ENCODE measurements at places on chromosomes 2 and 18.

GRCh38 chr2:32701806-32702205, 74.0 kb downstream of the TTC27 start:
- no peak for DNase-seq

DNA sequence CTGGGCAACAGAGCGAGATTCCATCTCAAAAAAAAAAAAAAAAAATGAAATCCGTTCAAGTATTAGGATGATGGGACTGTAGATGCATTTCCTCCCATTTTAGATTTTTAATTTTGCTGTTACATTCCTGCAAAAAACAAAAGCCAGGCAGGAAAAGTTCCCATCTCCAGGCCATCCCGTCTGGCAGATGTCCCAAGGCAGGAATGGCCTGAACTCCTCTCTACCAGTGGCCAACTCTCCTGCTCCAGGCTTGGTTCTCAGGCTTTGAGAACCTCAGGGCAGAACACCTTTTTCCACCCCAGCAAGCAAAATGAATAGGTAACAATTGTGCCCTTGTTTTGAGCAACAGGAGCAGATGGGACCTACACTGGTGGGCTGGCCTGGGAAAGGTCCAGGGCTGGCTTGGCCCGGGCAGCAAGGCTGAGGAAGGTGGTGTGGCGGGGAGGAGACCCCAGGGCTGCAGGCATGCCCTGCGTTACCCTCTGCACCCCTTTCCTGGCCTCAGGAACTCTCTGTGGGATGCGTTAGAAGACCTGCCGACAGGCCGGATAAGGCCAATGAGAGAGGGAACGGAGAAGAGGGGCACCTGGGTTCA, 86.0 kb downstream of the FAM210A start:
- no peak for DNase-seq

- DNase-seq, result no peak
Observed at GRCh38 chr18:24514439-24514838, 54.0 kb downstream of the HRH4 start.

DNA sequence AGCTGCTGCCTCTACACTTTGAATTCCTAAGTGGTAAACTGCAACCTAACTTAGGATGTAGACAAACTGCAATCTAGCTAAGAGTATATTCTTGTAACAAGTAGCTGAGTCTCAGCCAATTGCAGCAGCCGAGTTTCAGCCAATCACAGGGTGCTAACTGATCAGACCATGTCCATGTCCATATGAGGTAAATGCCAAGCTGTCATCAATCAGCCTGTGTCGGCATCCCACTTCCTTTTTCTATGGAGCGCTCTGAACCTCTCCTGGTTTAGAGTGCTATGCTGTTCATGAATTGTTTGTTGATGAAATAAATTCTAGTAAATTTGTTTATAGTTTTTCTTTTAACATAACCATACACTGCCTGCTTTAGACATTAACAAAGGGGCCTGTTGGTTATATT, 408.8 kb downstream of the NBAS start:
- DNase-seq, result no peak

GRCh38 chr2:23637011-23637778, 252.2 kb downstream of the KLHL29 start:
- DNase-seq, result no peak

DNA sequence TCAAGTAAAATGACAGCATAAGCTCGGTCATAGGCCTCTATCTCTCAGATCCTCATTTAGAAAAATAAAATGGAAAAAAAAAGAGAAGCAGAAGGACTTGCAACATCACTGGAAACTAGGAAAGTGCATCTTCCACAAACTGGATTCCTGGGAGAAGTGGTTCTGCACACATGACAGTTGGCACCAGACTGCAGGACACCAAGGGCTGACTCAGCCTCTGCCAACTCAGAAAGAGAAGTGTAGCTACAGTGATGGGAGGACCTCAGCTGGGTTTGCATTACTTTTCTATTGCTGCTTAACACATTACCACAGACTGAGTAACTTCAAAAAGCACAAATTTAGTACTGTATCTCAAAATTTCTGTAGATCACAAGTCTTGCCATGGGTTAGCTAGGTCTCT, 409.5 kb upstream of the GCFC2 start:
- no peak for DNase-seq

DNA sequence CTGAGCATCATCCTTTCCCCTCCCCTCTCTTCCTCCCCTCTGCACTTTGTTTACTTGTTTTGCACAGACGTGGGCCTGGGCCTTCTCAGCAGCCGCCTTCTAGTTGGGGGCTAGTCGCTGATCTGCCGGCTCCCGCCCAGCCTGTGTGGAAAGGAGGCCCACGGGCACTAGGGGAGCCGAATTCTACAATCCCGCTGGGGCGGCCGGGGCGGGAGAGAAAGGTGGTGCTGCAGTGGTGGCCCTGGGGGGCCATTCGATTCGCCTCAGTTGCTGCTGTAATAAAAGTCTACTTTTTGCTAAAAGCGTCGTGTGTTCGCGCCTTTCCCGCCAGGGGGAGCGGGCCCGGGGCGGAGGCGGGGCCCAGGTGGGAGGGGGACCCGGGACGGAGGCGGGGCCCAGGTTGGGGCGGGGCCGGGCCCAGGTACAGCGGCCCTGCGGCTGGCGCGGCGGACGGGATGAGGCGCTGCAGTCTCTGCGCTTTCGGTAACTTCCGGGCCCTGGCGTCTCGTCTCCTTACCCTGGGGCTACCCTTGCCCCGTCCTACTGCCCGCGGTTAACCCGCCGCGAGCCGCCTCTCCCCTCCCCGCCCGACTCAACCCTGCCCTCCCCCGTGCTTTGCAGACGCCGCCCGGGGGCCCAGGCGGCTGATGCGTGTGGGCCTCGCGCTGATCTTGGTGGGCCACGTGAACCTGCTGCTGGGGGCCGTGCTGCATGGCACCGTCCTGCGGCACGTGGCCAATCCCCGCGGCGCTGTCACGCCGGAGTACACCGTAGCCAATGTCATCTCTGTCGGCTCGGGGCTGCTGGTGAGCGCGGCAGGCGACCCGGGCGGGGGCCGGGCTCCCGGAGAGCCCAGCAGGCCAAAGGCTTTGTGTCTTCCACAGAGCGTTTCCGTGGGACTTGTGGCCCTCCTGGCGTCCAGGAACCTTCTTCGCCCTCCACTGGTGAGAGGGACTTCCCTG, at the start of gene KRTCAP3:
KRTCAP3 (plus strand) TSS at position 424 of the 962 bp plus-strand sequence; CDS start at position 456, 32 bp downstream.
- peak; percentile 50 for DNase-seq

DNA sequence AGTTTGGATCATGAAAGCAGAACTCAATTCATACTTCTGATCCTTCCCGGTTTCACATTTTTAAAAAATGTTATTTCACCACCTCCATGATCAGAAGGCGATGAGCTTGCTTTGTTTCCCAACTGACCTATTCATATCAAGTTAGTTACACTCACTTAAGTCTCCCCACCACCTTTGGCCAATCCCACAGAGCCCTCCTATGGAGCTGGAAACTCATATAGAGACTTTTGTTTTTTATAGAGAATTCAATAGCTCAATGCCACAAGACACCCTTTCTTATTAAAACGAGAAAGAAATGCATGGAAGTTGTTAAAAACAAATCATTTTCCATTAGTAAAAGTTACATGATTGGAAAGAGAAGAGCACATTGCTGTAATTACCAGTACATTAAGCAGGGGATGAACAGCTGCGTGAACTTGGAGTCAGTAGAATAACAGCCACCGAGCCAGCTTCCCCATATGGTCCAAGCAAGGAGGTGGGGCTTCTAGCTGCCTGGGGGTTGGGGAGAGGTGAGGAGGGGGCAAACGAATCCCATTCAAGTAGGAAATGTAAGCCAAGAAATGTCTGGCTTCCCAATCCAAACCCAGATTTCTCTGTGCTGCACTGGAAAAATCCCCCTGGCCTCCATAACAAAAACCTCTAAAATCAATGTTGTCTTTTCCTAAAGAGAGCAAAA, 614.5 kb downstream of the IRS1 start:
- no peak for DNase-seq

GRCh38 chr18:5512176-5512575, 31.6 kb downstream of the EPB41L3 start:
- no peak for DNase-seq

DNA sequence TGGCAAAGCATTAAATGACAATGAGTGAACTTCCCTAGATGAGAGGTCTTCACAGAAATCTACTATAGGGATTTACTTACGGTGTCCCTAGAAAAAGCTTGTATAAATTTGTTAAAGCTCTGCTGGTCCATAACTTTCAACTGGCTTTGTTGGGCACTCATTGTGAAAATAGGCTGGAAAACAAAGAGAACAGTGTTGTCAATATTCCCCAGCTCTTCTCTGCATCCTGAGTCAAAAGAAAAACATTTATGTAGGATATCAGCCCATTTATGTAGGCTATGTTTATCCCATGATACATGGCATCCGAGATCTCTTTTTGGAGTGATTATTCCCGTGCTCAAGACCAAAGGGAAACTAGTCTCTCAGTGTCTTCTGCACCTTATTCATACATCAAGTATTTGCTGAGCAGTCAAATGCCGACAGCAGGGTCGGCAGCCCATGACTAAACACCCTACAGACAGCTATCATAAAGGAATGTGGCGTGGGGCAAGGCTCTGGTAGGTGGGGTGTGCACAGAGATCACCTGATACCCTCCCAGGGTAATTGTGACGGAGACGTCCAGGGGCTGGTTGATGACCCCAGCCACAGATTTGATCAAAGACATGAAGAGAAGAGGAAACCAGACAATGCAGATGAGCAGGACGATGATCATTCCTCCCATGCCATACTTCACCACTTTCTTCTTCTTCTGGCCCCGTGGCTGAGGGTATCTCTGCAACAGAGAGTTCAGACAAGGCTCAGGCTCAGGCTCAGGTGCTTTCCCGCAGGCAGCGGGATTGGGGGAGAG, 155.9 kb downstream of the NAPG start:
- no peak for DNase-seq

DNA sequence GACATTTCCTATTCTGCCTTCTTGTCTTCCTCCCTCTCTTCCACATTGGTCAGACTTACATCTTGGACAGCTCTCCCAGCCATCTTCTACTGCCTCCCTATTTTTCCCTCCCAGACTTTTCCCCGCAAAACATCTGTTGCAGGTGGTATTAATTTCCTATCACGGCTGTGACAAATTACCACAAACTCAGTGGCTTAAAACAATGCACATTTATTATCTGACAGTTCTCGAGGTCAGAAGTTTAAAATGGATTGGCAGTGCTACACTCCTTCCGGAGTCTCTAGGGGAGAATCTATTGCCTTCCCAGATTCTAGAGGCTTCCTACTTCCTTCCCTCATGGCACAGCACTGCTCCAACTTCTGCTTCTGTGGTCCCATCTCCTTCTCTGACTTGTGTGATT, 33.3 kb downstream of the STRADB start:
- no peak for DNase-seq

DNA sequence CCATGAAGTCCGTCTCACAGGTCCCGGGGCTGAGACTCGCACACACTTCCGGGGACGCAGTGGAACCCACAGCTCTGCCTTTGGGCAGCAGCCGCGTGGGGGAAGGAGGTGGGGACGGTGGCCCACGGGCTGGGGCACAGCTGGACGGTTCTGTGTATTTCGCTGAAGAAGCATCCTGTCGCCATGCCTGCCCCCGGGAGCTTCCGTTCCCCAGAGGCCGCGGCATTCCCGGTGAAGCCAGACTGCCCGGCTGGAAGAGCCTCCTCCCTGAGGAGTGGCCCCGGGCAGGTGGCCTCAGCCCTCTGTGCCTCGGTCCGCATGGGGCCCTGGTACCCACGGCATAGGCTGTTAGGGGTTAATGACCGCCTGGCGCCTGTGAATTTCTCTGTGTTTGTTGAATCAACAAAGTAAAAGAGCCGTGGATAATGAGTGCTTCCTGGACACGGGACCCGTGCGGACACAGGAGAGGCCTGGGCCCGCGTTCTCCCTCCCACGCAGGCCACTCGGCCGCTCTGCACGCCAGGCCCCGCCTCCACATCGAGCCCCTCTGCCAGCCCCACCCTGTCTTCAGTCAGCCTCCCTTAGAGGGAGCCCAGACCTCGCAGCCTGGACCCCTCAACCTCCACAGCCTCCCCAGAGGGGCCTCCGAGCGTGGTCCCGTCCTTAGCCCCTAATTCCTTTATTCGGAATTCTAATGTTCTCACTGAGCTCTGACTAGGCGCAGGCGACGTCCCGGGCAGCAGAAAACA, 51.0 kb downstream of the KCNG2 start:
- no peak for DNase-seq

GRCh38 chr2:29042561-29043075, 31.7 kb downstream of the PCARE start:
- DNase-seq, result no peak

- no peak for DNase-seq
Observed at GRCh38 chr2:9300829-9301453, 94.3 kb downstream of the ASAP2 start.

DNA sequence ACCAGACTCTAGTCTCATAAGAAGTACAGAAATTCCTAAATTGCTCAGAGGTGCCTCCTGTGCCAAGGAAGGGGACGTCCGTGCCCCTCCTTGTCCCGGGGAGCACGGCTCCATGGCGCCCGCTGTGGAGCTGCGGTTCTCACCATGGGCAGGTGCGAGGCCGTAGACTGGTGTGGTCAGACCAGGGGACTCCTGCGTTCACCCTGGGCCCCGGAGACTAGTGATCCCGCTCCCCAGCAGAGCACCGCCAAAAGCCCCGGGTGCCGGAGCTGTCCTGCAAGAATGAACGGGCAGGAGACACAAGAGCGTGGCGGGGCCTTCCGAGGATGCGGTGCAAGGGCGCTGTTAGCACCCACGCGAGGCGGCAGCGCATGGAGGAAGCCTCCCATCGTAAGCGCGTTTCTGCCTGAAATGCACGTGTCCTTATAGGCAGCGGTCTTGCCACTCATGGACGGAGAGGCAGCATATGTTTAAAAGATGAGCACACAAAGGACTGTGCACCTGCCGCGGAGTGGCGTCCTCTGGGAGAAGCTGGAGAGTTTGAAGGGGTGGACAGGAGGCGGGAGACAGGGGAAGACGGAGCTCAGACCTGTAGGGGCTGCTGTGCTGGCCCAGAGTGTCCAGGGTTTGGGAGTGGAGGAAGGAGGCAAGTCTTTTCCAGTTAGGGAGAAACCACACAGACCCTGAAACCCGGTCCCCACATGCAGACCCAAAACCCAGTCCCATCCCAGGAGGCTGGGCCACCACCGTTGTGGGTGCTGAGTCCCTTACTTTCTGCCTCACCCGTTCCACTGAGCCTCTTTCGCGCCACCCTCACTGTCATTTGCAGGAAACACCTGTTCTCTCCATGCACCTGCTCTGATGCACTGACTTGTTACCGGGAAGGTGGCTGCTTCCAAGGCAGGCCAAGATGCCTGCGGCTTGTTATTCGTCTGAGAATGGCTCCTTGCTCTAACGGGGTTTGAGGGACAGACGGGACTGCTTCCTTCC, 7.5 kb upstream of the KCNG2 start:
- DNase-seq, result no peak

DNA sequence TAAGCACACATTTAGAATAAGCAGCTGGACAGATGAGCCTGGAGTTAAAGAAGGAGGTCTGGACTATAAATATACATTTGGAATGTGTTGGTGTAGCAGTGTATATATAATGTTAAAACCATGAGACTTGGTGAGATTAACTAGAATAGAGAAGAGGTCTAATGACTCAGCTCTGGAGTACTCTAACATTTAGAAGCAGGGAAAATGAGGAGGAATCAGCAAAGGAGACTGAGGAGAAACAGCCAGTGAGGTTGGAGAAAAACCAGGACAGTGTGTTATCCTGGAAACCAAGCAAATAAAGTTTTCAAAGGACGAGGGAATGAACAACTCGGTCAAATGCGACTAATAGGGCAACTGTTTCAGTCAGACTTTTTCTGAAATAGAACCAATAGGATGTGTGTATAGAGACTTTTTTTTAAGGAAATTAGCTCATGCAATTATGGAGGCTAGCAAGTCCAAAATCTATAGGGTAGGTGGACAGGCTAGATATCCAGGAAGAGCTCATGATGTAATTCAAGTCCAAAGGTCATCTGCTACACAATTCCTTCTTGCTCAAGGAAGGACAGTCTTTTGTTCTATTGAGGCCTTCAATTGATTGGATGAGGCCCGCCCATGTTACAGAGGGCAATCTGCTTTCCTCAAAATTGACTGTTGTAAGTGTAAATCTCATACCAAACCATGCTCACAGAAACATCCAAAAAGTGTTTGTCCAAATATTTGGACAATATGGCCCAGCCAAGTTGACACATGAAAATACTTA, 10.8 kb upstream of the SESTD1 start:
- no peak for DNase-seq

Data from activated T-helper 1 cell treated with anti-CD3 and anti-CD28 coated beads, Interleukin-2, amount 50 U/mL, for 16 hours (primary cell).